ENCODE measurements at places on chromosomes 4 and X.

DNA sequence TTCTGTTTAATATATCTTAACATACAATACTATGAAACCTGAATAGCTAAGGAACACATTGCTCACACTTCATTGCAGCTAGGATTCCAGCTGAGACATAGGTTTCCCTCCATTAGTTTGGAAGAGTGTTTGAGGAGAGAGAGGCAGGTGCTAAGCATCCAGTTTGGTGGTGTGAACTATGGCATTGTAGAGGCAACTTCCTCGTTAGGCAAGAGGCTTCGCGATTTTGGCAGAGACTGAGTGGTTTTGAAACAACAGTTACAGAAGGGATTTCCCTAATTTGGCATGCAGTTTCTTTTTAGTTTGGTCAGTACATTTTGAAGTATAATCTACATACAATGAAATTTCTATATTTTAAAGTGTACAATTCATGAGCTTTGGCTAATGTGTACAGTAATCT is 117.1 kb upstream of the BMP3 start:
- DNase-seq: no peak

- no peak for DNase-seq
Measured at GRCh38 chr4:168593399-168593798, 96.5 kb downstream of the PALLD start.

DNA sequence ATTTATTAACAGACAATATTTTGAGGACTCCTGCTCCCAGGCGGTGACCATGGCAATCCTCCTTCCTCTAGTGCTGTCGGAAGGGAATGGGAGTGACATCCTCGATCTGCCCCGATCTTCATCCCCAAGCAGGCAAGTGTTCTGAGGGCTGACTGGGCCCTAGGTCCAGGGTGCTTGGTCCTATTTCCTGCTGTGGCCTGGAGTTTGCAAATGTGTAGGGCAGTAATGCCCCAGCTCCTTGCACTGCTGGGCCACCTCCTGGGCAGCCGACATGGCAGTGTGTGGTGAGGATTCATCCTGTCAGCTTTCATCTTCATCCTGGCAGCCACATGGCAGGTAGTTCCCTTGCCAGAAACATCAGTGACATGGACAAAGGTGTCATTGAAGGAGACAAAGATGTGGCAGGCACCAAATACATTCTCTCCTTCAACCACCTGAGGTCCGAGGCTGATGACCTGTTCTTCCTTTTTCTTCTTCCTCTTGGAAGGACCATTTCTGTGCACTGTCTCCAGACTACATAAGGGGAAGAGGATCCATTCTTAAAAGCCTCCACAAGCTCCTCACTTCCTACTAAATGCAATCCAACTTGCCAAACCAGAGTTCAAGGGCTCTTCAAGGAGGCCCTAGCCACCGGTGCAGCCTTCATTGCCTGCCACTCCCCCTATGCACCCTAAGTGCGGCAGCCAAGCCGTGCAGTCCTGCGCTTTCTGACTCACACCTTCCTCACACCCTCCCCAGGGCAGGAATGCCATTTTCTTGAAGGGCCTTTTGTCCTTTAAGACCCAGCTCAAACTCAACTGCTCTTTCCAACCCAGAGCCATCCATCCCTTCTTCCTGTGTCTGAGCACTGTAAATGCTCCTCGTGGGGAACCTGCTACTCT is 65.7 kb downstream of the TMEM154 start:
- no peak for DNase-seq

DNA sequence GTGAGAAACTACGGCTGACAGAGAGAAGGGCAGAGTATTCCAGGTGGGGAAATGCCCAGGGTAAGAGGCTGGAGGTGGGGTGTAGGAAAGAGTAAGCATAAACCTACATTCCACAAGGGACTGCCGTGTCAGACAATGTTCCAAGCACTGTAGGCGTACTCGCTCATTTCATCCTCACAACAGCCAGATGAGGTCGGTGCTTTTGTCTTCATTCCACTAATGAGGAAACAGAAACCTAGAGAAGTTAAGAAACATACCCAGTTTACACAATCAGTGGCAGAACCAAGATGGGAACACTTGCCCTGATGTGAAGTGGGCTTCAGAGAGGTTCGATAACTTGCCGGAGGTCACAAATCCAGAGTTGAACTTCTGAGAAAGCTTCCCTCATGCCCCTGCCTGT is 4.6 kb downstream of the SASH3 start:
- DNase-seq: no peak

- DNase-seq: no peak
Measured at GRCh38 chrX:27976284-27976683, 5.0 kb downstream of the DCAF8L1 start.

DNA sequence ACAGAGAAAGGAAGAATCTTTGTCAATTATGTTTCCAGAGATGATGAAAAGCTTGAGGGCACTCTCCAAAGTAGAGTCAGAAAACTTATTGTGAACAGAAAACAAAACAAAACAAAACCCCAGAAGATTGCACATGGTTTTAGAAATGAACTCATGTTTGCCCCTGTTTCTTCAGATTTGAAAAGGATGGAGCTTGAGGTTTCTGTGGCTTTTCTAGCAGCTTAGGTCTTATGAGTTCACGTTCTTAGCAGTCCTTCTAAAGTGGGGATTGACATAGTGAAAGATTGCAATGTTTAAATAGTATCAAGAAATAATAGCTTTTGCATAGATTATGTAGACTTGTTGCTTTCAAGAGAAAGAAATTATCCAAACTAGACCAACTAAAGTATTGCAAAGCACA is 421.8 kb downstream of the GBA3 start:
- DNase-seq: no peak

DNA sequence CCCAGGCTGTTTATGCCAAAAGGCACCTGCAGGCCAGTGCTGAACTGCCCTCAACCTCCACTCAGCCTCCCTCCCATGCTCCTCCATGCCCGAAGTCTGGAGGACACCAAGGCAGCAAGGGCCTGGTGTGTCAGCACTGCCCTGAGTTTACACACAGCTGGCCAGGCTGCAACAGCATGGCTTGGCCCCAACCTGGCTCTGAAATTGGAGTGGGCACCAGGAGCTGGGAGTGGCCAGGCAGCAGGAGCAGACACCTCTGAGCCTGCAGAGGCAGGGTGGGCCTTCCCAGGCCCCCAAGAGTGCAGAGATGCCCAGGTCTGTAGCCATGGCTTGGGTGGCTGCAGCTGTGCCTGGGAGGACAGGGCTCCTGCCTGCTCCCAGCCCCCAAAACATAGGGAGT is 571.2 kb upstream of the ACTRT1 start:
- DNase-seq: no peak

- DNase-seq: no peak
Measured at GRCh38 chr4:53688186-53688790, 97.0 kb upstream of the LNX1 start.

GRCh38 chr4:144283526-144283925 is 143.0 kb upstream of the GYPA start:
- DNase-seq: no peak

DNA sequence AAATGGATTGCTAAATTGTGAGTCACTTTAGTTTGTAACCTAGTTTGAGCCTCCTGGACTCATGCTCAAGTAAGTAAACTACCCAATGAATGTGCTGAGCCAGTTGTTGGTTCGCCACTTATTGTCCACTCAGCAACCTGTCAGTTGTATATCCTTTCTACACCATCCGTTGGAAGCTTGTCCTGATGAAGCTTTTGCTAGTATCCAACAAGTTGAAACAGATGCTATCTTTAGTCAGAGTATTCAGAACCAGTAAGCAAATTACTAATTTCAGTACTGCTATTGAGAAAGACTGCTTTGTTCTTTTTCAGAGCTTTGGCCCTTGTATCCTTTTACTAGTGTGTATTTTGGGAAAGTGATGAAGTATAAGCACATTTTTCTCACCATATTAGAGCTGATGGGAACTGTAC is 4.3 kb upstream of the NAA15 start:
- no peak for DNase-seq

DNA sequence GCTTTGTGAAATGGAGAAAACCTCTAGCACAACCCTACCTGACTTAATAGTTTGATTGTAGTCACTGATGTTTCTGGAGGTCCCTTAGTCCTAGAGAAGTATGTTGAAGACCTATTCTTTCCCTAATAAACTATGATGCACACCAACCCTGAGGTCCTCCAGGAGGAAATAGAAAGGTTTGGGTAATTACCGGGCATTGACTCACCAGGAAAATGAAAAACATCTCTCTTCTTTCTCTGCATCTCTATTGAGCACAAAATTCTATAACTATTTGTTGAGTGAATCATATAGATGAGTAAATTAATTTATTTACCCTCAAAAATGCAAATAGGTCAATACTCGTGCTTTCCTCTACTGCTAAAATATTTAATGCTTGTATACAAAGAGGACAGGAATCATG is 582.4 kb upstream of the FAM241A start:
- DNase-seq: no peak

DNA sequence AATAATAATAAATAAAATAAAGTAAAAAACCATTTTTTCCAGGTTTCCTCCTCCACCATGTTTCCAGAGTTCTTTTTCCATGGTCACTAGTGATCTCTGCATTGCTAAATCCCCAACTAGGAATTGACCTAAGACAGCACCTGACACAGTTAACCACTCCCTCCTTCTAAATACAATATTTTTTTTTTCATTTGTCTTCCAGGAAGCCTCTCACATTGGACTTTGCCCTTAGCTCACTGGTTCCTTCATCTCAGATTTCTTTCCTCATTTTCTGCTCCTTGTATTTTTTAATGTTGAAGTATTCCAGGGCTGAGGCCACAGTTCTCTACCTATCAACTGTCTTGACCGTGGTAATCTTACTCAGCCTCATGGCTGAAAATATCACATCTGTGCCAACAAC is 187.3 kb upstream of the FAM241A start:
- DNase-seq: no peak

- no peak for DNase-seq
Measured at GRCh38 chr4:108940634-108941033, 177.8 kb upstream of the ETNPPL start.

DNA sequence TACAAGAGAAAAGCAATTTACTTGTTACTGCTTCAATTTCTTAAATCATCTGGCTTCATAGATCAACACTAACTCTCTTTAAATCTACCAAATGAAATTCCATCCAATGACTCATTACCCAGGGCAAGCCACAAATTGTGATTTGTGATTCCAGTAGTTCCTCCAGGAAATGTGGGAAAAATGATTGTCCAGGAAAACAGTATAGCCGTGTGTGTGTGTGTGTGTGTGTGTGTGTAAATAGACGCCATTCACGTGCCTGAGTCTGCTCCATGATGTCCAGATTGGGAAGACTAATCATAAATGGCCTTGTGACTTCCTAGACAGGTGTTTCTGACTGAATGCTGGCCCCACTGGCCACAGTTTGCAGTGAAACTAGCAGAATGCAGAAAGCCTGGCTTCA is 121.3 kb downstream of the HS6ST2 start:
- DNase-seq: no peak

- DNase-seq: no peak
Measured at GRCh38 chr4:149164282-149164681, 651.4 kb downstream of the IQCM start.

DNA sequence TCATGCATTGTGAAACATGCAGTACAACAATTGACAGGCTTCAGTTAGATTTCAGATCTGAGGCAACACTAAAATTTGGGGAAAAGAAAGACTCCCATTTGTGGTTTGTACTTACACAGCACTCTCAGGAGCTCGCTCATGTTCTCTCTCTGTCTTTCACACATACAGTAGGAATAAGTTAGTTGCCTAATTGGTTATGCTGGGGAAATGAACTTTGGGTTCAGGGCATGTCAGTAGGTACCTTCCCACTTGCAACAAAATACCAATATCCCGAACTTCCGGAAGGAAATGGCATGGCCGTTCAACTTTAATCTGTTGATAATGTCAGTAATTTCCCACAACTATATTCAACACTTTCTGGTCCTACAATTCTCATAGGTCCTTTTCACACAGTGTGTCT is 218.4 kb downstream of the RELL1 start:
- DNase-seq: no peak

- DNase-seq: no peak
Measured at GRCh38 chrX:47574076-47574546, 8.1 kb upstream of the TIMP1 start.

- no peak for DNase-seq
Measured at GRCh38 chrX:108271397-108271787, 166.8 kb downstream of the COL4A6 start.

GRCh38 chr4:63218856-63219255 is 1190.4 kb downstream of the TECRL start:
- no peak for DNase-seq

DNA sequence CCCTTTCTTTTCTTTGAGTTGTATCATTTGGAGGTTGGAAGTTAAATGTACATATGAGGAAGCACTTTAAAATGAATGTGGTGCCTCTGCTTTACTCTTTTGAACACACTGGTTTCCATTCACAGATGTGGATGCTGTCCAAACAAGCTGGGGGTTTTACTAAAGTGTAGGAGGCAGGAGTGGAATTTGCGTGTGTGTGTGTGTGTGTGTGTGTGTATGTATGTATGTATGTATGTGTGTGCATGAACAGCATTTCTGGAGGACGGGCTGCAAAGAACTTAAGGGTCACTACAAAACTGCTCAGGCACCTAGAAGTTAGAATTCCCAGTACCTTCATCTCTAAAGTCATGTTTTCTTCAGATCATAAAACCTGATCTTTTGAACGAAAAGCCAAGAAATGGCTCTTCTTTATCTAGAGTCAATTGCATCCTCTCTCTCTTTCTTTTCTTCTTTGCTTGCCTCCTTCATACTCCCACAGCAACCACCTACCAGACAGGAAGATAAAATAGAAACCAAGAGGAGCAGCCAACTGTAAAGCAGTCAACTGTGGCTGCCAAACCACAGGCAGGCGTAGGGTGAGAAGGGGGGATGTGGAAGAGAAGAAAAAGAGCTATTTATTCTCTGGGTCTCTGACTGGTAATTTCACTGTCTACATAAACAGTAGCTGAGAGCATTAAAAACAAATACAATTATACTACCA is 177.0 kb upstream of the RASGEF1B start:
- DNase-seq: no peak

DNA sequence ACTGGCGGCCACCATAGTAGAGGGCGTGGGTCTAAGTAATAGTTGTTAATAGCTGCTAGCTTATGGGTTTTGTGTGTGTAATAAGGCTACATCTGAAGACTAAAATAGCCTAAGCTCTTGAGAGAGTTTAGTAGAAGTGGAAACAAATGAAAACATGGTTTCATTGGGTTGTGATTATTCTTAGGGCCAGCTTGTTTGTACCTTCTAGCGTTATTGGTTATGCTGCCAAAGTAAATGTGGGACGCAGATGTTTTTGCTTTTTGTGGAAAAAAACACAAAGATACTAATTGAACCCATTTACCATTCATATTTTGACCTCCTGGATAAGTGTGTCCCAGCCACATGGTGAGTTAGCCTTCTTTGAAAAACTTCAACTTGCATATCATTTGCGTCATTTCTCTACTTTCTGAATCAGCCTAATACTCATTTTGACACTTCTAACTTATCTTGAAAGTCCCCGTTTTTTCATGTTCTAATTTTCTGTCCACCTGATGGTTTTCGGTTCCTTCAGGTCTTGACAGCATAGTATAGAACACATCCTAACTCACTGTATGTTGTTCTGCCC is 305.3 kb downstream of the FRMPD4 start:
- DNase-seq: no peak

GRCh38 chr4:161642708-161643107 is 521.1 kb downstream of the FSTL5 start:
- no peak for DNase-seq

All from cortex of kidney (tissue), 1 donor.